Nephron progenitor cell (in vitro differentiated cells): ENCODE measurements at places on chromosomes 4 and X.

GRCh38 chrX:70970482-70970995 is 39.6 kb upstream of the SLC7A3 start:
- H3K4me3 ChIP-seq: no peak overlapping the region
- DNase-seq: no peak
- H3K27ac ChIP-seq: no peak overlapping the region

GRCh38 chr4:175871774-175872405 is 59.8 kb upstream of the GPM6A start:
- H3K4me3 ChIP-seq: no peak overlapping the region
- no peak overlapping the region for H3K27ac ChIP-seq
- no peaks in the 10 kb centered on the region for H3K36me3 ChIP-seq

- H3K4me3 ChIP-seq: no peak overlapping the region
- no peak for DNase-seq
- peaks cover 5% of the 10 kb centered on the region for H3K27me3 ChIP-seq
- no peak overlapping the region for H3K27ac ChIP-seq
- peaks cover 56% of the 10 kb centered on the region for H3K4me1 ChIP-seq
These were observed 40.8 kb upstream of the CLDN24 start for GRCh38 chr4:183362916-183363542.

- peaks cover under 1% of the 10 kb centered on the region for H3K36me3 ChIP-seq
- H3K4me3 ChIP-seq: no peak overlapping the region
- H3K4me1 ChIP-seq: peaks cover 32% of the 10 kb centered on the region
- H3K27me3 ChIP-seq: no peaks in the 10 kb centered on the region
These were observed 2.4 kb upstream of the WDFY3 start for GRCh38 chr4:84968925-84969324.

DNA sequence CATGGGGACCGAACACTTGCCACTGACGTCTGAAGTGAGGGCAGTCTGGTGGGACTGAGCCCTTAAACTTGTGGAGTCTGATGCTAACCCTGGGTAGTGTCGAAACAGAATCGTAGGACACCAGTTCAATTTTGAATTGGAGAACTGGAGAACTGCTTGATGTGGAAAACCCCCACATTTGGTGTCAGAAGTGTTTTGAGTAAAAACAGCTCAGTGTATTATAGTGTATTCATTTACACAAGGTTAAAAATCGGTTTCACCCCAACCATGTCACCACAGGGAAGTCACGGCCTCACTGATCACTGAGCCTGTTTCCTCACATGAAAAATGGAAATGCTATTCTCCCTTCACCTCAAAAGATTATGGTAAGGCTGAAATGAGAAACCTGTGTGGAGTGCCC is 21.9 kb downstream of the PIN4 start:
- H3K4me3 ChIP-seq: no peak overlapping the region
- H3K27me3 ChIP-seq: no peaks in the 10 kb centered on the region
- DNase-seq: no peak
- H3K27ac ChIP-seq: peak overlapping the region; percentile 25
- H3K36me3 ChIP-seq: peaks cover 48% of the 10 kb centered on the region
- H3K4me1 ChIP-seq: no peaks in the 10 kb centered on the region

DNA sequence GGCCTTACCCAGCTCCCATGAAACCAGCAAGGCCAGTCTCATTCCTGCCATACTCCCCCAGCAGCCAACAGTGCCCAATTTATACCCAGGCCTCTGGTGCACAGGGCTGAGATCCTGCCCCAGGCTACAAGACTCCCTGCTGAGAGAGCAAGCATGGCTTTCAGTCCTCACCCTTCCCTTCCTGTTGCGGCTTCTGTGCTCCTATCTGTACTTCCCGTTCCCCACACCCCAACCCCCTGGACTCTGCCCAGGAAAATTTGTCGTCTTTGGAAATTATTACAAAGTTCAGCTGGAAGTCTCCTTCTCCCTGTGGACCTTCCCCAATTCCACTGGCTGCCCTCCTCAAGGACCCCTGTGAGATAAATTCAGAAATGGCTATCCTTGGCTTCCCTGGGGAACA is 84.1 kb upstream of the GK2 start:
- no peak overlapping the region for H3K4me3 ChIP-seq
- H3K4me1 ChIP-seq: no peaks in the 10 kb centered on the region
- no peak for DNase-seq

DNA sequence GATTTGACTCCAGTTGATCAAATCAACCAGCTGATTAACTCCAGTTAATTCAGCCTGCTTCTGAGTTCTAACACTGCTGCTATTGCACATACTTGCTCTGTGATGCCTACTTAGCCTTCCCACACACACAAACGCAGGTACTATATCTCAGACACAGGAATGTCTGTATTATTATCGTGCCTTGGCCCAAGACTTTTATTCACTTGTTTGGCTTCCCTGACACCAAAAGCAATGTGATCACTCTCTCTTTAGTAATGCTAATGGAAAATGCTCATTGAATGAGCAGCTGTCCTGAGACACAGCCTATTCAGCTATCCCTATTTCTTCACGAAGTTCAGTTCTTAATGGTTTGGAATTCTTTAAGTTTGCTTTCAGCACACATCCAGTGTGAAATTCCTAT is 356.4 kb upstream of the CXorf51A start:
- DNase-seq: no peak
- no peak overlapping the region for H3K4me3 ChIP-seq
- no peaks in the 10 kb centered on the region for H3K36me3 ChIP-seq
- H3K27me3 ChIP-seq: no peaks in the 10 kb centered on the region
- no peak overlapping the region for H3K27ac ChIP-seq

- H3K4me1 ChIP-seq: peaks cover 32% of the 10 kb centered on the region
- peak within 1 kb of the TSS; percentile 98 for H3K4me3 ChIP-seq
- peak; percentile 95 for DNase-seq
These were observed at the start of gene RAP1GDS1 for GRCh38 chr4:98260579-98261404. TSS of gene RAP1GDS1 (plus strand) at chr4:98261384. CDS start at chr4:98261566, 182 bp downstream.

- H3K4me3 ChIP-seq: no peak overlapping the region
- no peaks in the 10 kb centered on the region for H3K4me1 ChIP-seq
- no peak for DNase-seq
- H3K27me3 ChIP-seq: no peaks in the 10 kb centered on the region
- no peak overlapping the region for H3K27ac ChIP-seq
These were observed 36.1 kb upstream of the WDR19 start for GRCh38 chr4:39146211-39146610.

GRCh38 chrX:119503484-119503861 is 35.2 kb downstream of the SLC25A5 start:
- no peaks in the 10 kb centered on the region for H3K4me1 ChIP-seq
- H3K4me3 ChIP-seq: no peak overlapping the region
- no peak for DNase-seq
- H3K27ac ChIP-seq: no peak overlapping the region
- H3K36me3 ChIP-seq: peaks cover 5% of the 10 kb centered on the region
- peaks cover 8% of the 10 kb centered on the region for H3K27me3 ChIP-seq

DNA sequence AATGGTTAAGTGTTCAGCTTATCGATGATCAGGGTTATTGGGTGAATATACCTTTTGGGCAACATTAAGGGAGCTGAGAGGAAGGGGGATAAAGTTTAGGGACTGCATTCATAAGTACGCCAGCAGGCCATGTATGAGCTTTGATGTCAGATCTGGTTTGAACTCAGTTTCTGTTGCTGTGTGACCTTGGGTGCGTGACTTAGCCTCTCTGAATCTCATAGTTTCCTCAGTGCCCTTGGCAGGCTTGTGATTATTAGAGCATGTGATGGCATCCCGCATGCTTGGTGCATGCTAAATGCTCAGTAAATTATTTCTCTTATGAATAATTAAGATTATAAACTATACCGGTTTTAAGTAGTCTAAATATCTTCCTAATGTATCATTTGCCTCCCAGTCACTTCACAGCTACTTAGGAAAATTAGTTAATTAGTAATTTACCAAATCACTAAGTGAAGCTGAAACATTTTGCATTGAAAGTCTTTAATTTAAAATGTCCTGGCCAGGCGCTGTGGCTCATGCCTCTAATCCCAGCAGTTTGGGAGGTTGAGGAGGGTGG is 3.8 kb downstream of the TBC1D14 start:
- DNase-seq: no peak
- H3K4me1 ChIP-seq: peaks cover 51% of the 10 kb centered on the region
- peaks cover 5% of the 10 kb centered on the region for H3K27me3 ChIP-seq

GRCh38 chrX:154382483-154383069 is 3.5 kb downstream of the EMD start:
- H3K36me3 ChIP-seq: peaks cover 4% of the 10 kb centered on the region
- peaks cover 14% of the 10 kb centered on the region for H3K4me1 ChIP-seq
- no peak for DNase-seq

DNA sequence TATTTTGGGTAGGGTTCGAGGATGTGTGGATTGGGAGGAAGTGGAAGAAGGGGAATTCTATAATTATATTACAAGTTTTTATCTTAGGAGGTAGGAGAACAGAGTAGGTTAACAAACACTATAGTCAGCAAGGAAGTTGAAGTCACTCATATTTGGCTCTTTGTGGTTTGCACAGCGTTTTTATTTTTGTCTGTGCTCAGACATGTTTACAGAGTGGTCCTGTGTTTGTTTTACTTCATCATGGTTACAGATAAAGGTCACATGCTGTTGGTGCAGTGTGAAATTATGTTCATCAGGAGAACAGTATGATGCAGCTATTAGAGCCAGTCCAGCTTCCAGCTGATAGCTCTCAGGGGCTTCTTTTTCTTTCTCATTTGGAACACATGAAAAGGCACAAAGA is 299.9 kb upstream of the SFRP2 start:
- H3K4me3 ChIP-seq: no peak overlapping the region
- DNase-seq: no peak
- no peaks in the 10 kb centered on the region for H3K36me3 ChIP-seq
- peaks cover 8% of the 10 kb centered on the region for H3K27me3 ChIP-seq

- H3K36me3 ChIP-seq: peaks cover 4% of the 10 kb centered on the region
- H3K27me3 ChIP-seq: peaks cover 4% of the 10 kb centered on the region
- no peak overlapping the region for H3K27ac ChIP-seq
These were observed 3.5 kb downstream of the CASK start for GRCh38 chrX:41919870-41920269.

GRCh38 chr4:169899295-169899694 is 126.9 kb downstream of the MFAP3L start:
- no peaks in the 10 kb centered on the region for H3K36me3 ChIP-seq

DNA sequence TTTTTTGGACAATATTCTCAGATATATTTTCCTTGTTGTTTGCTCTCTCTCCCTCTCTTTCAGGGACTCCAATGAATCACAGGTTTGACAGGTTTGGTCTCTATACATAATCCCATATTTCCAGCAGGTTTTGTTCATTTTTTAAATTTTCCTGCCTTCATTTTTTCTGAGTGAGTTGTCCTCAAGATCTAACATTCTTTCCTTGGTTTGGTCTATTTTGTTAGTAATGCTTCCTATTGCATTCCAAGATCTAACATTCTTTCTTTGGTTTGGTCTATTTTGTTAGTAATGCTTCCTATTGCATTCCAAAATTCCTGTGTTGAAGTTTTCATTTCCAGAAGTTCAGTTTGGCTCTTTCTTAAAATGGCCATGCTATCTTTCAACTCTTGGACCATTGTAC is 45.3 kb upstream of the ZMAT1 start:
- no peaks in the 10 kb centered on the region for H3K36me3 ChIP-seq
- H3K27ac ChIP-seq: no peak overlapping the region
- H3K4me3 ChIP-seq: no peak overlapping the region
- DNase-seq: no peak
- H3K4me1 ChIP-seq: no peaks in the 10 kb centered on the region

DNA sequence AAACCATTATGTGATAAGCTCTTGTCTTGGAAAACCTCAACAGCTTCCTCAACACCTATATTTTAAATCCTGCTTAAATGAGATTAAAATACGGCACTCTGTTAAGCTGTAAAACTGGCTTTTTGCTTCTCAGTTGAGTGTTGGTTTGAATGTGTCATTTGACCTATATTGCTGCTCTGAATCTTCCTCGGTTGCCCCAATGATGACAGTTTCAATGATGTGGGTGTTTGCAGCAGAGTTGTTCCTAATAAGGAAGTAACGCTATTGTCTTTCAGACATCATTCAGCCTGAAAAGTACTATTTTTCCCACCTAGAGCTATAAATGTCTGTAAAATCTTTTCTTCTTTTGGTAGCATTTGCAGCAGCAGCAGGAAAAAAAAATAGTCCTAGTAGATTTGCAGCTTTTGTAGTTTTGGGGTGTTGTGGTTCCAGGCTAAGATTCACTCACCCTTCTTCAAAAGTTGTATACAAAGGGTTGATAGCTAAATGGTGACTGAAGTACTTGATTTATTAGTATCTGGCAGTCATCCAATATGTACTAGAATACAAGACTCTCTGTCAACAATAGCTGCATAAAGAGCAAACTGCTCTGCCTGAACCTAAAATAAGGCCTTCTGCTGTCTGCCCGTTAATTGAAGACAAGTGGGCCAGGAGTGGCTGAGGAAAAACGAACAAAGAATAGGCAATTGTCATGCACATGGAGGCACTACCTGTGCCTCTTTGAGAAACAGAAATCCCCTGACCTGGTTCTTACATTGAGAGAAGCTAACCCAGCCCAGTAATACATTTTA is 333.1 kb downstream of the IL1RAPL1 start:
- H3K4me3 ChIP-seq: no peak overlapping the region
- no peak for DNase-seq
- peaks cover 20% of the 10 kb centered on the region for H3K4me1 ChIP-seq
- no peaks in the 10 kb centered on the region for H3K27me3 ChIP-seq

- no peak overlapping the region for H3K27ac ChIP-seq
- no peak for DNase-seq
- peaks cover 54% of the 10 kb centered on the region for H3K4me1 ChIP-seq
- H3K36me3 ChIP-seq: peaks cover 11% of the 10 kb centered on the region
- peak overlapping the region; percentile 99 for H3K4me3 ChIP-seq
These were observed 693 bp downstream of the COL4A6 start for GRCh38 chrX:108437349-108438109.

DNA sequence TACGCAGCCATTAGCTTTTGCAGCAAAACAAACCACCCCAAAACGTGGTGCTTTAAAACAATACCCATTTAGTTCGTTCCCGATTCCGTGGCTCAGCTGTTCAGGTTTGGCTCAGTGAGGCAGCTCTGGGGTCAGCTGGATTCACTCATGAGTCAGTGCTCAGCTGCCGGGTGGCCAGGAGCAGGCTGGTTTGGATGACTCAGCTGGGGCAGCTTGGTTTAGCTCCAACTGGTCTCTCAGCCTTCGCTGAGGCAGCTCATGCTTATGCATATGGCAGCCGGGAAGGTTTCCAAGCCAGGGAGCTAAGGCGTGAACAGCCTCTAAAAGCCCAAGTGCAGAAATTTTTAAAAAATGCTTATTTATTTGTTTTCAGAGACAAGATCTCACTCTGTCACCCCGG is 13.3 kb upstream of the CD99 start:
- H3K4me3 ChIP-seq: no peak overlapping the region
- no peaks in the 10 kb centered on the region for H3K36me3 ChIP-seq
- H3K4me1 ChIP-seq: no peaks in the 10 kb centered on the region
- peaks cover 14% of the 10 kb centered on the region for H3K27me3 ChIP-seq

DNA sequence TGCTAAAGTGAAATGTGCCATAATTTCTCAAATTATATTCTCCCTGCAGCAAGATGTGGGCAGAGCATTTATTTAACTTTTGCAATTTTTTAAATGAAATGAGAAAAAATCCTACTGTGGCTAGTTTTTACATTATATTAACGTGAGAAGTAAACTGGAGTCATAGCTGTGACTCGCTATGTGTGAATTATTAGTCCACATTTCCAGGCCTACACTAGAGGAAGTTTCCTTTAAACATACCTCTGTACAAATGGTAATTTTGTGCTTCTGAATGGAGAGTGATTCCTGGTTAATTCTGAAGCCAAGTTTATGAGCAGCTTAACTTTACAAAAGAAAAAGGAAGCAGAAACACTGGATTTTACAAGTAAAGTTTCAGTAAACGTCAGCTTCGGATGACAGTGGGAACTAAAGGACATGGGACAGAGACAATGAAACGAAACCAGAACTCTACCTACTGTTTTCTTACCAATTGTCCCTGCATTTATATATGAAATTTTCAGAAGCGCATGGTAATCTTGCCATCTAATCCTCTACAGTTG is 72.4 kb downstream of the FBXO8 start:
- H3K4me3 ChIP-seq: no peak overlapping the region
- H3K36me3 ChIP-seq: no peaks in the 10 kb centered on the region
- no peak for DNase-seq
- peaks cover 100% of the 10 kb centered on the region for H3K27me3 ChIP-seq
- peaks cover 24% of the 10 kb centered on the region for H3K4me1 ChIP-seq
